ENCODE measurements at places on chromosomes 13 and 19. TPM values are rescaled to one million over a fixed set of nuclear protein-coding genes. Genes with fewer than 3 reads are reported as not detected.

DNA sequence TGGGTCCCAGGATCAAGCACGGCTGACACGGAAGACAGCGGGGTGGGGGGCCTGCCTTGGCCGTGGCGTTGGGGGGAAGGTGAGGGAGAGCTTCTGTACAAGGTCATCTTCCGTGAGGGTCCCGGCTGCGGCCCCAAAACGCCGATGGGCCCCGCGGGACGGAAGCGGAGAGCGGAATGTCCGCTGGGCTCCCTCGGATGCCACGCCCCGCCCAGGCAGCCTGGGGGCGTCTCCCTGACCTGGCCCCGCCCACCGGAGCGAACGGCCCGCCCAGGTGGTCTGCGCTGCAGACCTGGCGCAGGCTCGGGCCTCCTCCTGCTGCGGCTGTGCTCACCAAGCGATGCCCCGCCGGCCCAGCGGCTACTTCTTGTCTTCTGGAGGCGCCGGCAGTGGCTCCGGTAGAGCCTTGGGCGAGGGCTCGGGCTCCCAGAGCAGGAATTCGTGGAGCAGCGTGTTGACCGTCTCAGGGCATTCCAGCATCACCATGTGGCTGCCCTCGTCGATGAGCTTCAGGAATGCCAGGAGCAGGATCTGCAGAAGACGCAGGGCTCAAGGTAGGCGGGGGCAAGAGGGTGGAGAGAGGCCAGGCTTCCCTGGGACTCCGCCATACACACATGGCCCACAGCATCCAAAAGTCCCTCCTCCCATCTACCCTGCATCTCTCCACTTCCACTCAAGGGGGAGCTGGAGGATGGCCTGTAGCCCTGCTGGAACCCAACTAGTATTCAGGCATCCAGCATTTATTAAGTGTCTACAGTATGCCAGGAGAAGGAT lies 10.7 kb downstream of the ABHD8 start:
- peak; percentile 85 for DNase-seq

- DNase-seq = no peak
Measured at GRCh38 chr13:47216176-47216822, 319.4 kb upstream of the HTR2A start.

DNA sequence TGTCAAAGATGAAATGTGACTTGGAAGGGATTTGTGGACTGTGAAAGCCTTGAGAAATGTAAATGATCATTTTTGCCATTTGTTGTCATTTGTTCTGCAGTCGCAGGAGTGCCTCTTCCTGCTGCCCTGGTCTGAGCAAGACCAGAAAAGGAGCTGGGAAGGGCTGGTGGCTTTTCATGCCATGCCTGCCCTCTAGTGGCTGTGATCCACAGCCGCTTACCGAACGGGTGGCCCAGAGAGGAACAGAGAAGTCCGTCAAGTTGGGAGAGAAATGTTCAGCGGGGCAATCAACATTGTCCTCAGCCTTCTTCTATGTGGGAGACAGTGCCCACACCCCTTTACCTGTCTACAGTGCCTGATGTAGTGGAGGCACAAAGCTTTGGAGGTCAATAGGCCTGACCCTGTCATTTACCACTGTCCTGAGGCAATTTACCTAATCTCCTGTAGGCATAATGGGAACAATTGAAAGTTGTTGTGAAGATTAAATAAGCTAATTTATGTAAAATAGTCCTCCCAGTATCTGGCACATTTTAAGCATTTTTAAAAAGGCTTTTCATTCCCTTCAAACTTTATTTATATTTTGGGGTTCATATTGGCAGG lies 224.5 kb downstream of the B3GLCT start:
- DNase-seq = peak; percentile 82

Gene RGL3
- 1.7 TPM for total RNA-seq

Gene FXYD3
- not detected for total RNA-seq
